ENCODE measurements at places on chromosomes 5 and 9.

GRCh38 chr5:110085826-110086225 is 396.1 kb downstream of the MAN2A1 start:
- DNase-seq = no peak

DNA sequence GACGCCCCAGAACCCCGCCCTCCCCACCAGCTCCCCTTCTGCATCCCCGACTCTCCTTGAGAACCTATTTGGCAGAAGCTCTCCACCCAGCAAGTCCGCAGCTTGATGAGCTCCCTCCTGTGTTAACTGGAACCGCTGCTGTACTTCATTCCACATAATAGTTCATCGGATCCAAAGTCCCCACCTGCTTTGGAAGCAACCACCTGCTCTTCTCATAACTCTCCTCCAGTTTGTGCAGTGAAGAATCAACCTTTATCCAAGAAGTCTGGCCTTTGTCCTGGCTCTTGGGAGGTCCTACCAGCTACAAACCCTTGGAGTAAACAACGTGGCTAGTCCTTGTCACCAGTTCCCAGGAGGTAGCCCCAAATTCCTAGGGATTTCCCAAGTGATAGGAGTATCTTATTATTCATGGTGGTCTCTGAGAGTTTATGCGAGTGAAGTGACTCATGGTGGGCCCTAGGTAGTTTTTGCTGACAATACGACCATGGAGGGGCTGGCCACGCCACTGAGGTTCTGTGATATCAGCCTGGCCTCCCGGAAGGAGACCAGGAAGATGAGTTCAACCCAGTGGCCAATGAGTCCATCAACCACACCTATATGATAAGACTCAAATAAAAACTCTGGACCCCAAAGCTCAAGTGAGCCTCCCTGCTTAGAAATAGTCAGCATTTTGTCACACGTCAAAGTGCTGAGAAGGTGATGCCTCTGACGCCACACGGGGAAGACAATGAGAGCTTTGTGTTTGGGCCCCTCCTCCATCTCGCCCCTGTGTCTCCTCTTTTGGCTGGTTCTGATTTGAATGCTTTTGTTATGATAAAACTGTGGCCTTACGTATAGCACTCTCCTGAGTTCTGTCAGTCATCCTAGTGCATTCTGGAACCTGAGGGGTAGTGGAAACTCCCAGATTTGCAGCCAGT is 3.6 kb upstream of the IL4 start:
- DNase-seq = no peak

DNA sequence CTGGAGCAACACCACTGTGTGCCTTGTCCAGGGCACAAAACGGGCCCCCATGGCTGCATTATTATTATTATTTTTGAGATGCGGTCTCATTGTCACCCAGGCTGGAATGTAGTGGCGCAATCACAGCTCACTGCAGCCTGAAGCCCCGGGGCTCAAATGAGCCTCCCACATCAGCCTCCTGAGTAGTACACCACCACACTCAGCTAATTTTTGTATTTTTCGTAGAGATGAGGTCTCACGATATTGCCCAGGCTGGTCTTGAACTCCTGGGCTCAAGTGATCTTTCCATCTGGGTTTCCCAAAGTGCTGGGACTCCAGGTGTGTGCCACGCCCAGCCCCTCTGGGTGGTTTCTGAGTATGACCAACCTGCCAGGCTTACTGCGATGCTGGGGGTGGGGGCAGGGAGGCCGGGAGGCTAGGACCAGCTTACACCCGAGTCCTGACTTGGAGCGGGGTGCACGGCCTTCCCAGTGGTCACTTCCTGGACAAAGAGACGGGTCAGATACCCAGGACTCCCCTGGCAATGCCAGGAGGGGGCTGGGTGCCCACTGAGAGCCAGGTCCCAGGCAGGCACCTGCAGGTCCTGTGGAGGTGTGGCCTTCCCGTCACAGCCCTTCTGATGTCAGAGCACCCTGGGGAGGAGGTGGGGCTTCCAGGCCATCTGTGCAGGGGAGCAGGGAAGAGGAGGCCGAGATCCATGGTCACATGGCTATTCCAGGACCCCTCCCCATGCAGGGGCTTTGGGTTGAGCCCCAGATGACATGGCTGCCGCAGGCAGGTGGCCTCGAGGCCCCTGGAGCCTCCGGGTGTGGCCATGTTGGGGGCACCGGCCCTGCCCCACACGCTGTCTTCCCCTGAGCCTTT is 8.3 kb upstream of the NRARP start:
- DNase-seq = no peak

GRCh38 chr5:116695681-116696080 is 121.1 kb upstream of the SEMA6A start:
- no peak for DNase-seq

DNA sequence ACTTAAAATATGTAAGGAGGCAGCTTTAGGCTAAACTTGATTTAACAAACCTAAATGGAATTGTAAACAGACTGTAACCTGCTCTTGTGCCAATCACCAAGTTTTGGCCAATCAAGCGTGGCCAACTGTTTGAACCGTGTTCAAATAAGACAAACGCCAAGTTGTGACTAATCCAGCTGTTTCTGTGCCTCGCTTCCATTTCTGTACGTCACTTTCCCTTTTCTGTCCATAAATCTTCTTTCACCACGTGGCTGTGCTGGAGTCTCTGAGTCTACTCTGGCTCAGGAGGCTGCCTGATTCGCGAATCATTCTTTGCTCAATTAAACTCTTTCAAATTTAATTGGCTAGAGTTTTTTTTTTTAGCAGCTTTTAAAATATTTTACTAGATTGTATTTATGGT is 71.3 kb downstream of the LIX1 start:
- no peak for DNase-seq

GRCh38 chr9:86175743-86176456 is 76.5 kb upstream of the GOLM1 start:
- no peak for DNase-seq

DNA sequence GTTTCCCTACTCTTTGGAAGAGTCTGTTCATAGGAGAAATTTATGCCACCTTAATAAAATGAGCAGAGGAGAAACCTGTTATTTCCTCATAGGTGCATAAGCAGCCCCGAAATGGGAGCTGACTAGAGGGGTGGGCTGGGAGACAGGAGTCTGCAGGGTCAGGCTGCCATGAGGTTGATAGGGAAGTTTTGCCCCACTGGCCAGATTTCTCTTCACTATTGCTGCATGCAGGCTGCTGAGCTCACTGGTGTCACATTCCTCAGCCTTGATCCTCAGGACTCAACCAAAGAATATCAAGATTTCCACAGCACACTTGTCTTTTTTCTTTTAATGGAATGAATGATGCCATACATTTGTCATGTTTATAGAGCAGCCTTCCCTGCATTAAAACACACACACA is 60.7 kb downstream of the BHMT start:
- DNase-seq = no peak

DNA sequence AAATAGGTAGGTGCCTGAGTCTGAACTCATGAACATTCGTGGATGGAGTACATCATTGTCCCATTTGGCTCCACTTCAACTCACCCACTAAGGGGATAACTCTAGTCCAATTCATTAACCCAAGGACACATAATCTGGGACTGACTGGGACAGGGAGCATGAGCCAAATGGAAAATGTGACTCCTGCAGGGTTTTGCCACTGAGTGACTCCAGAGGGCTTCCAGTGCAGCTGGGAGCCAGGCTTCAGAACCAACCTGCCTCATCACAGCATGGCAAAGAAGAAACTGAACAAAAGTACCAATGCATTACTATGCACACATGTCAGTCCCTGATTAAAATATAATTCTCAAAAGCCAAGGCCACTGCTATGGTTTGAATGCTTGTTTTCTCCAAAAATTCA is 159.7 kb upstream of the SNX2 start:
- no peak for DNase-seq

DNA sequence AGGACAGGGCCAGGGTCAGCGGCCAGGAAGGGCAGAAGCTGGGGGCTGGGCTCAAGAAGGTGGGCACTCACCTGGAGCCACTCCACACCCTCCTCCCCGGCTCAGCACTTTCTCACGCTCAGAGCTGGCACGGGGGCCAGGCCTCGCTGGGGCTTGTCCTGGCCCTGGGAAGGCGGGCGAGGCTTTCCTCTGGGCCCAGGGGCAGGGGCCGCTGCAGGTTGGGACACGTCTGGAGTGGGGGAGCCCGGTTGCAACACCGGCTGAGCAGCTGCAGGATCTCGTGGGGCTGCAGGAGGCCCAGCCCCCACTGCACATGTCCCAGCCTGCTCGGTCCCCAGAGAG is 38.9 kb upstream of the EGFL7 start:
- DNase-seq = no peak

GRCh38 chr9:125436613-125437443 is 175.2 kb downstream of the GAPVD1 start:
- no peak for DNase-seq

DNA sequence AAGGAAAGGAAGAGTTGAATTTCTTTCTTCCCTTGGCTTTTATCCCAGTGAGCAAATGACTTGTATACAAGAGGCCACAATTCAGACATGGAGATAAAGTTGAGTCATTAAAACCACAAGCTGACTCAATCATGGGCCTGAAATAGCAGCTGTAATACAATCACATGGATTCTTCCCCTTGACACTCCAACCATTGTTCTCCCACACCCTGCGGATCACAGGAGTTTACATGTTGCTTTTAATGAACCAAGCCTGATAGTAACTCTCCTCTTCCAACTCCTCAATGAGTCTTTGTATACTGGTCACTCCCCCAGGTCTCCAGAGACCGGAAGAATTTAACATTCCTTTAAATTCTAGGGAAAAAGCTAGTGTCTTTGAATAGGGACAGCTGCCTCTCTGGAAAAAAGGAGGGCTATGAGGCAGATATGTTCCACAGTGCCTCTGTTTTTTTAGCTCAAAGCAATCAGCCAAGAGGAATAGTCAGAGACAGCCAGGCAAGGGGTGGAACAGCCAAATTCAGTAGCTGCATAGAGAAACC is 32.4 kb downstream of the PCDHGC5 start:
- DNase-seq = no peak

- no peak for DNase-seq
Measured at GRCh38 chr9:137314561-137315560, 12.8 kb upstream of the NRARP start.

DNA sequence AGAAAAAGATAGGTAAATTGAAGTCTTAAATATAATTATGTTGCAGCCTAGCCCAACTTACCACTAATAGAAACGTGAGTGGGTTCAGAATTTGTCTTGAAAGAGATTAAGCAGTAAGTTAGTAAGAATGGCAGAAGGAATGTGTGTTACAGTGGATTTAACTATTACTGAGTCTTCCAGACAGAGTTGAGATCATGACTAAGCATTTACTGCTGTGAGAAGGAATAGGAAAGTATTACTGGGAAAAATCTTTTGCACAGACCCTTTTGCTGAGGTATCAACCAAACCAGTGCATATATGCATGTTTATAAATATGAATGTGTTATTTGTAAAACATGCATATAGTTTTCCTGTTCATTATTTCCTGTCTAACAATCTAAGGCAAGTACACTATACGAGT is 112.8 kb upstream of the EFNA5 start:
- DNase-seq = no peak

- no peak for DNase-seq
Measured at GRCh38 chr9:32092031-32092430, 292.4 kb upstream of the ACO1 start.

DNA sequence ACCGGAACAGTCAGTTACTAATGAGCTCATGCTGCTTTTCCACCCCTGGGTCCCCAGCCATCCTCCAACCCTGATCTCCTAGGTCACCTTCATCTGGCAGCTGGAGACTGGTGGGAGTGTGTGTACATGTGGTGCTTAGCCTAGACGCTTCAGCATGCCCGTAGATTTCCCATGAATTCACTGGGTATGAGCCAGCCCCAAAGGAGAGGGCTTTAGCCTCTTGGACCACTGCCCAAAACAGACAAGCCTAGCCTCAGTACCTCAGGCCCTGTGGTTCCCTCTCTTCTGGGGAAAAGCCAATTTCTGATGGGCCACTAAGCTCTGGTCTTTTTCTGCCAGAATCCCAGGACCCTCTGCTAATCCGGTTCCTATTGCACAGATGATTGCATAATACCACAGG is 48.0 kb upstream of the ASTN2 start:
- DNase-seq = no peak

GRCh38 chr5:51389288-51389576 is 6.0 kb downstream of the ISL1 start:
- peak; percentile 27 for DNase-seq

DNA sequence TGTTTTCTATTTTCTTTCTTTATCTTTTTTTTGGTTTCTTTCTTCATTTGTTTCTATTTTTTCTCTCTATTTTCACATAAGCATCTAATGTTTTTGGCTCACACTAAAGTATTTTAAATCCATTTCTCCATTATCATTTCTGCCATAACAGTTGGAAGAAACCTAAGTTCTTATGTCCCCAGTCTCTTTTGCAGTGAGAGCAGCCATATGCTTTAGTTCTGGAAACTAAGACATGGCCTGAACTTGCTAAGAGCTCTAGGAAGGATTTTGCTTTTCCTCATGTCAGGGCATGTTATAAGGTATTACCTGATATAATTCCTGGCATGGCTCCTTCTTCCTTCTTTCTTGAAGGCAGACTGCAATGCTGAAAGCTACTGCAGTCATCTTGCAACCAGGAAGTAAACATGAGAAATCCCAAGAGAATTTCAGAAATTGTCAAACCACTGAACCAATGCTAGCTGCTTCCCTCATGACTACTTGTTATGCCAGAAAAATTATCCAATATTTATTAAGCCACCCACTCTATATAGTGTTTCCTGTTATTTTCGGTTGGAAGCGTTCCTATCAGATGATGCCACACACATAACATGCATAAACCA is 171.1 kb downstream of the TAF11L14 start:
- no peak for DNase-seq

DNA sequence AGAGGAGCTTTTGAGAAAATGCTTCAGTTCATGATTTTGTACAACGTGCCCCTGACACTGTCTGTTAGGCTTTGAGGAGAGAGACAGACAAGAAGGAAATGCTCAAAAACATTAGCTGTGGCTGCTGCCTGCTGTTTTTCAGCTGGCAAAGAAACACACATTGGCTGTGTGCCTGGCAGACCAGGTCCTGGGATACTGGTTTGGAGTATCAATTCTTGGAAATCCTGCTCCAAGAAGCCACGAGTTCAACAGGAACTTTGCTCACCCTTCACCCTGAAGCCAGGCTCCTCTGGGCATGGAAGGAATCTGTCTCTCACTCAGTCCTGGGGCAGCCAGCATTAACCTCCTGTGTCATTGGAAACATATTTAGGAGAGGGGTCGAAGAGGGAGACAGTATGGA is 245.5 kb downstream of the AUH start:
- no peak for DNase-seq

Data from WTC11 (cell line).